NCI-H446 (cell line): ENCODE measurements at places on chromosomes 7 and 10.
A peak's percentile ranks its signal among the peaks of the same experiment; 100 is the strongest.

GRCh38 chr7:112137141-112138101 lies 68.8 kb downstream of the DOCK4 start:
- DNase-seq: no peak

DNA sequence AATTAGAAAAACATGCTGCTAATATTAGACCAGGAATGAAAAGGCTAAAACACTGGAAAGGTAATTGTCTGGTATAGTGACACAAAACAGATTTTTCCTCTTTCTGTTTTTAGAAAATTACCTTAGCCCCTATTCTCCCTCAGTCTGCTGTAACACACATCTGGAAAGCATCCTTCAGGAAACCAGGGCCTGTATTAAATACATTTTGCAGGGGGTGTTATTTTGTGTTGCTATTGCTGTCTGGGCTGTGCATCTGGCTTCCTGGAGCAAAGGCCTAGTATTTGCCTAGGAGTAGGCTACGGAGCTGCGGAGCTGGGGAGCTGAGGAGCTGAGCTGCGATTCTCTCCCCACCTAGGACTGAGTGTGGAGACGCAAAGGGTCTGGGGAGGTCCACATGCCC lies 169.3 kb downstream of the GFRA1 start:
- no peak for DNase-seq

- no peak for DNase-seq
Observed at GRCh38 chr7:152178405-152179058, 153.1 kb downstream of the GALNT11 start.

DNA sequence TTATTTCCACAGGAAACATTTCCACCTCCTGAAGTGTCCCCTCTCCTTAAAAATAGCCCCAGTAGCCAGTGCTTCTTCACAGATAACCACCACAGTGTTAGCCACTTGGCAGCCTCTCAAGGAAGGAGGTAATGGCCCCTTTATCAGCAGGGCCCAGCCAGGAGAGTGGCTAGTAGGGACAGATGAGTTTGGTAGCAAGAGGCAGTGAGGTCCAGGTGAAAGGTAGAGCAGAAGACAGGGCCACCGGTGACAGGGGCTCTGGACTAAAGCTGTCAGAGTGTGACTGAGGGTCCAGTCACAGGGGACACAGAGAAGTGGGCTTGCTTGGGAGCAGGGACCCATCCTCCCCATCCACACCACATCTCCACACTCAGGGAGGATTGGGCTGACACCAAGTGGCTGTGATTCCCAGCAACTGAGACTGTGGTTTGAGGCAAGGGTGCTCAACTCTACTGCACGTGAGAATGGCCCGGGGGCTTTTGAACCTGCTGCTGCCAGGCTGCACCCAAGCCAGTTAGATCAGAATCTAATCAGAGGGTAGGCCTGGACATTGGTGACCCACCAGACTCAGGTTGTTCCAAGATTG lies 52.2 kb downstream of the C10orf120 start:
- no peak for DNase-seq

- no peak for DNase-seq
Observed at GRCh38 chr7:68155676-68156075, 1159.0 kb downstream of the TYW1 start.

DNA sequence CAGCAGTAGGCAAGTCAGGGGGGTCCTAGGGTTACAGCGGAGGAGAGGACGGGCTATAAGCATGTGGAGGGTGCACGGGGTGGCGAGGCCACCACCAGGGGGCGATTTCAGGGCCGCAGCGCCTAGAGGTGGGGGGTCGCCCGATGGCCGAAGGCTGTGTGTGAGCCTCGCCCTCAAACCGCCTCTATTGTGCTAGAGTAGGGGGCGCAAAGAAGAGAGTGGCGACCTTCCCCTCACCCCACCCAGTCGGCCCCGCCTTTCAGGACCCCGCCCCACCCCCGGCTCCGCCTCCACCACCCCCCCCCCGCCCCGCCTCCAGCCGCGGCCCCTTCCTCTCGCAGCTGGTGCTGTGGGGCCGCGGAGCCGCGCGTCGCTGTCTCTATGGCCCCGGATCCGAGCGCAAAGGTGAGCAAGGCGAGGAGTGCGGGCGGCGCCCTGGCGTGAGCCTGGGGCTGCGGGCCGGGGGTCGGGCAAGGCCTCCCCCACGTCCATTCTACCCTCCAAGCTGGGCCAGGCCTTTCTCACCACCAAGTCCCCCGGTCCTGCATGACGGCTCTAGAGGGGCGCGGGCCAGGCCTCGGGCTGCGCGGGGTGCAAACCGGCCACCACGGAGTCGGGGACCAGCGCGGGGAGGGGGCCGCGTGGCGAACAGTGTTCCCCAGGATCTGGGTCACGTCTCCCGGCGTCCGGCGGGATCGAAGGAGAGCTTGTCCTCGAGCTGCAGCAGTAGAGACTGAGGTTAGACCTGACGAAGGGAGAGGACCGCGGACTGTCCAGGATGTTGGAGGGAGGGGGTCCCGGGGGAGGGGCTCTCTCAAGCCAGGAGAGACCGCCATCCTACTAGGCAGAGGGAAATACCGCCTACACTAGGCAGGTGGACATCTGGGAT lies at the start of gene SEMA4G:
SEMA4G (plus strand) TSS at position 318 of the 889 bp plus-strand sequence. CDS start 3,409 bp downstream, outside the sequence.
- peak; percentile 18 for DNase-seq

DNA sequence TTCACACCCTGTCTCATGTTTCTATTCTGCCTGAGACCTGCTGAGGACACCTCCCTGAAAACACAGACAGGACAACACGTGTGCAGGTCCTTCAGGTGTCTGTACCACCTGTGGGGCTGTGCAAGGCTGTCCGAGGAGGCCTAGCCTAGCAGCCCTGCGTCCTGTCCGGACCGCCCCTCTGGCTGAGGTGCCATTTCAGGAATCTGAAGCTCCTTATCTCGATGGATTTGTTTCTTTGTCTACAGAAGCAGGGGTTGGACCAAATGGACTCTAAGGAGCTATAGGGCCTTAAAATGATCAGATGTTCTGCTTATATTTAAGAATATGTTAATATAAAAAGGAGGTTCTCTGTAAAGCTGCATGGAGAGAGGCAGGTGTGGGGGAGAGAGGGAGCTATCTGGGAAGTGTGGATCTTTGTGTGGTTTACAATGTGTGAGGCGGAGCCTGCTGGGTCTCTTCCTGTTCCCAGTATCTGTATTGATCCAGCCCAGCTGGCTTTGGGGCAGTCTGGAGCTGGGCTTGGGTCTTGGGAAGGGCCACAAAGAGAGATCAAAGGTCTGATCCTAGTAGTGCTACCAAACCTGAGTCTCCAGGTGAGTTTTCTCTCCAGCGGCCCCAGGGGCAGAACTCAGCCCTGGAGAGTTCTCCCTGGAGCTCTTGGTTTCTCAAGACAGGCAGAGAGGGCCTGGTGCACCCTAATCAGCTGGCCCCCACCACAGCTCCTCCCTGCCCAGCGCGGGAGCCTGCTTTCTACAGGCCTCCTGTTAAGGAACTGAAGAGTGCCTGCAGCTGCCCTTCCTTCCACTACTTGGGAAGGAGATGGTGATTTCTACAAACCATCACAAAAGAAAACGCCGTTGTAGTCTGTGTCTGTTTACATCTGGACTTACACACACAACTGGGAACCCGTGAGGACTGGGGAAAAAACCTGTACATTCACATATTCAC lies 3.4 kb upstream of the MNX1 start:
- no peak for DNase-seq

- DNase-seq: no peak
Observed at GRCh38 chr7:95611224-95611623, 14.9 kb upstream of the PDK4 start.

DNA sequence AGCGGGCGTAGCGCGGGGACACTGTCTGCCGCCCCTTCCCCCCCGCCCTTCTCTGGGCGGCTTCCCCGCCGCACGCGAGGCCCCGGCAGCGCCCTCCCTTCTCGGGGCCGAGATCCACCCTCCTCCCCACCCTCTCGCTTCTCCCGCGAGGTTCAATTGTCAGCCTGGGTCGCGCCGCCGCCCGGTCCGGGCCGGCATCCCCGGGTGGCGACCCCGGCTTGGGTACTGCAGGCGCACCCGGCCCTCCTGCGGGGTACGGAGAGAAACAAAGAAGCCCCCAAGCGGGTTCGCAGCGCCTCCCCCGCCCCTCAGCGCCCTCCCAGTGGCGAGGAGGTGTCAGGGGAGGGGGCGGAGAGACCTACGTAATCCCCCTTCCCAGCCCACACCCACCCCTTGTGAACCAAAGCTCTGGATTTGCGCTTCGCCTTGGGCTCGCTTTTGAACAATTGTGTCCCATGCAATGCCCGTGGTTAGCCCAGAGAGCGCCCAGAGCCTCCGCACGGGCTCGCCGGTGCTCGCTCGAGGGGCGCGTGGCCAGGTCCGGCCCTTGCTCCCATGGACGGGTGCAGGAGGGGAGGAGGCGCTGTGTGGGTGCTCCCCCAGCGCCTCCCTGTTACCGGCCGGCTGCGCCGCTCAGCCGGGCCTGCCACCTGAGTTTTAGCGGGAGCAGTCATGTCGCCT lies 634 bp downstream of the HECW1 start:
- no peak for DNase-seq

DNA sequence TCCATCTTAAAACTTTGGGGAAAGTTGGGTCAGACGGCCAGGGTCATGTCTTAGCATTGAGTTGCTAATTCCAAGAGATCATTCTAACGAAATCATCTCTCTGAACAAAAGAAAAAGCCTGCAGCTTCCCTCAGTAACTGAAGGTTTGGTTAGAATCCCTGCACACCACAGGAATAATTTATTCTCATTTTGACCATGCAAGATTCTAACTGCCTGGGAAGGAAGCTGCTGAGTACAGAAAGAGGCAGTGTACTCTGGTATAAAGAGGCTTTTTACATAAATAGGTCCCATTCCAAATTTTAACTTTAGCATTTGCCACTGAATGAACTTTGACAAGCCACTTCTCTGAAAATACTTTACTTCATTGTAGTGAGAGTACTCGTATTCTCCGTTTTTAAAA lies 76.9 kb upstream of the RSBN1L start:
- DNase-seq: no peak

GRCh38 chr10:132714096-132714985 lies 71.6 kb downstream of the NKX6-2 start:
- DNase-seq: no peak

DNA sequence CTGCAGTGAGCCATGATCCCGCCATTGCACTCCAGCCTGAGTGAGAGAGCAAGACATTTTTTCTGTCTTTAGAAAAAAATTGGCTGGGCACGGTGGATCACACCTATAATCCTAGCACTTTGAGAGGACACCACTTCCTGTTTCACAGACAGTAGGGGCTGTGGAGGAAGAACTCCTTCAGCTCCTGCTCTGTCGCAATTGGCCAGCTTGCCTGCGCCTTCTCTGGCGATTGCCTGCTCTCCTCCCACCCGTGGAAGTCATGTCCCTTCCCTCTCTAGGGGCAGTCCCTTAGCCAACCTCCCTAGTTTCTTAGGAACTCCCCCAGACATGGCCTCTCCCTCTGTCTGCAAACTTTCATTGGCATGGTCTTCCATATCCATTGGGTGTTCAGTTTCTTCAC lies 8.7 kb downstream of the PDSS1 start:
- DNase-seq: no peak

GRCh38 chr7:110762546-110763225 lies 328.2 kb upstream of the LRRN3 start:
- no peak for DNase-seq

DNA sequence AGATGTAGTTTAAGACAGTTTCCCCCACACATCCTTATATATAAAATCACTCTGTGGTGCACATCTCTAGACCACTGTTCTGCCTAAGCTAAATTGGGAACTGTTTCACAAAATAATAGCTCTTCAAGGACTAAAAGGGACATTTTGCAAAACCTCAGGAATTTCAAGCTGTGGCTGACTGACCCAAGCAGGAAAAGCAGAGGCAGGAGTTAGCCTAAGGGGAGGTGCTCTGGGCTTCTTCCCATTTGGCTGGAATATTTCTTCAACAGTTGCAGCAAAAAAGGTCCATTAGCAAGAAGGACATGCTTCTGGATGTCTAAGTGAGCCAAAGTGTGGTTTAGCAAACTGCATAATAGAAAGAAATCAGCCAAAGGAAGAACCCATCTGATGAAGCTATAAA lies 551.2 kb upstream of the ANKRD30A start:
- no peak for DNase-seq

- DNase-seq: no peak
Observed at GRCh38 chr10:16941870-16942269, 124.6 kb upstream of the RSU1 start.

DNA sequence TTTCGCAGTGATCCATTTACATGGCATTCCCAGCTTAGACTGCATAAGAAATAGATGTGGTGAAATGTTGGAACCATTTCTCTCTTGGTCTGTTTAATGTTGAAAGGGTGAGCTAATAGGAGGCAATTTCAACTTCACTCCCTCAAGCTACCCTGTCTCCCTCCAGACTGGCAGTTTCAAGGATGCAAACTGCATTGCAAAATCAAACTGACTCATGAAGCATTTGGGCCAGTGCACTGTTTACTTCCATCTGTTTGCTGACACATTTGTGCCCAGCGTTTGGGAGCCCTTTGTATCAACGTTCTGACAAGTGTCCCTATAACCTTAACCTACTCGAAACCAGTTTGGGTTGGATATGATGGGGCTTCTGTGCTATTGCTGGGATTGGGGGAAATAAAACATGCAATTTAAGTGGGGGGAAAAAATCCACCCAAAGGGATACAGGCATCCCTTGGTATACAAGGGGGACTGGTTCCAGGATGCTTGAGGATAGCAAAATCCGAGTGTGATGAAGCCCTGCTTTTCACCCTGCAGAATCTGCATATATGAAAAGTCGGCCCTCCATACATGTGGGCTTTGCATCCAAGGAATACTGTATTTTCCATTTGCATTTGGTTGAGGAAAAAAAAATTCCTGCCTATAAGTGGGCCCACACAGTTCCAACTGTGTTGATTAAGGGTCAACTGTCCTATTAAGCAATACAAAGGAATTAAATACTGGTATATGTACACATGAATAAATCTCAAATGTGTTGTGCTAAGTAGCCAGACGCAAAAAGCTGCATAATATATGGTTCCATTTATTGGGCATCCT lies 15.6 kb downstream of the RHEB start:
- peak; percentile 29 for DNase-seq

- DNase-seq: no peak
Observed at GRCh38 chr7:43726466-43726865, 2.9 kb downstream of the COA1 start.

GRCh38 chr7:50069613-50070012 lies 23.4 kb downstream of the ZPBP start:
- no peak for DNase-seq

- no peak for DNase-seq
Observed at GRCh38 chr7:114923403-114923713, 1.5 kb downstream of the MDFIC start.
